ENCODE measurements at places on chromosomes 6 and 20.

DNA sequence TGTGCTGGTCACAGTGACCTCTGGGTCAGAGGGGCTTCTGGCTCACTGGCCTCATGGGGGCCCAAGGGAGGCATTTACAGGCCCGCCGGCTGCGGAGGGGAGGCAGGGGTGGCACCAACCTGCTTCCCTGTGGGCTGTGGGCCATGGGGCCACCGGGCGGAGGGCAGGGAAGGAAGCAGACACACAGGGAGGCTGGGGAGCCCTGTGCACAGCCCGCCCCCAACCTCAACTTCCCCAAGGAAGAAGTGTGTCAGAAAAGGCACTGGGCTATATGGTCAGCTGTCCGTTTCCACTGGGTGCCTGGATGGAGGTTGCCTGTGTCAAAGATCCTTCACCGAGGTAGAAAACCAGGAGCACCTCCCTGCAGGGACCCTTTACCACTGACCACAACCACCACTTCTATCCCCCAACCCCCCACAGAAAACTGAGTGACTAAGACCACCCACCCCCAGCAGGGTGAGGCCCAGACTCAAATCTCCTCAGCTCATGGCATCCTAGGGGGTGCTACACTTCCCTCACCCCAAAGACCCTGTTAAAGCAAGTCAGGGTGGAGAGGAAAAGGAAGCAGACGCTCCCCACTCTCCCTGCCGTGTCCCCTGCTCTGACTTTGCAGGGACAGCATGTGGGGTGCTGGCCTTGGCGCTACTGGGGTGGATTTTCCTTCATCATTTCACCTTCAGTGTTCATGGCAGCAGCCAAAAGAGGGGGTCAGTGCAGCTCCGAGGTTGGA lies 5.6 kb downstream of the CST3 start:
- DNase-seq: no peak

- no peak for DNase-seq
These were observed 198.5 kb upstream of the RSPO3 start for GRCh38 chr6:126919947-126920346.

DNA sequence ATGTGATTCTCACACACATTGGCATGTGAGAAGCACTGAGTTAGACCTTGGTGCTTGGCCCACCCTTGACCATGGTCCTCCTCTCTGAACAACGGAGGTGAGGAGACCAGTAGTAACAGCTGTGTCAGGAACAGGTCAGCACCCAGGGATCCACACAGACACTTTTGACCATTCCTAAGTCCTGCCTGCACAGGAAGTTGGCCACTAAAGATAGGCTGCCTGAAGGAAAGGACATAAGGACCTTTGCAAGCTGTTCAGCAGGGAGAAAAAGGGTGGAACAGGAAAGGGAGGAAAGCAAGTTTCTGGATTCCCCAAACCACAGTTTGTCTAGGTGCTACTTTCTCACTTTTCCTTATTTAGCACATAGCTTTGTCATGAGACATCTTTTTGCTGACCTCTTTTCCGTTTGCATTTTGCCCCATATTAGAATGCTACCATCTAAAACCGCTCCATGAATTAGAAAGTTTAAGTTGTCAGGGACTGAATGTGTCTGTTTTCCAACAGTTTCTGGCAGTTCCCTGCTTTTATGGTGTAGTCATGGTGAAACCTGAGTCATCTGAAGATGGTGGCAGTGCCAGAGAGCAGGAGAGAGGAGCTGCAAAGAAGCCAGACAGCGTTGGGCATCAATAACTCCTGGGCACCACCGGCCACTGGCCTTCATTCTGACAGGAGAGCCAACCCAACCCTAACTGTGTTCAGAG lies 1.1 kb upstream of the CD109 start:
- no peak for DNase-seq

GRCh38 chr6:111565326-111566221 lies 40.1 kb downstream of the TRAF3IP2 start:
- DNase-seq: no peak

GRCh38 chr6:26520237-26520849 lies 17.8 kb upstream of the HMGN4 start:
- no peak for DNase-seq

- no peak for DNase-seq
These were observed 374 bp upstream of the SERINC1 start for GRCh38 chr6:122472022-122472340.

- DNase-seq: no peak
These were observed 29.3 kb downstream of the CST8 start for GRCh38 chr20:23520185-23520584.

DNA sequence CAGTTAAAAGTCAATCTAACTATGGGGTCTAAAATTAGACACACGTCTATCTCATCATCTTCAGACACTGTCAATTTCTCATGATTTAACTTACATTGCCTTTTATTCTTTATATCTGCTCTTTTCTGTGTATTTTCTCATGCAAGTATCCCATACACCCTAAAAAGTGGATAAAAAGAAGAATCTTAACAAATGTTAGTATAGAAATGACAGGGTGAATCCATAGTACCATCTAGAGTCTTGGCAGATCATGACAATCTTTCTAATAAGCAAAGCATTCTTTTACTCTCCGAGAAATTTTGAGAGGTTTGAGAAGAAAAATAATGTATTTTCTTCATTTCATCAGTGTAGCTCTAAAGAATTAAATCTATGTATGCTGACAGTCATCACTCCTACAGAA lies 382.7 kb downstream of the C6orf118 start:
- DNase-seq: no peak

DNA sequence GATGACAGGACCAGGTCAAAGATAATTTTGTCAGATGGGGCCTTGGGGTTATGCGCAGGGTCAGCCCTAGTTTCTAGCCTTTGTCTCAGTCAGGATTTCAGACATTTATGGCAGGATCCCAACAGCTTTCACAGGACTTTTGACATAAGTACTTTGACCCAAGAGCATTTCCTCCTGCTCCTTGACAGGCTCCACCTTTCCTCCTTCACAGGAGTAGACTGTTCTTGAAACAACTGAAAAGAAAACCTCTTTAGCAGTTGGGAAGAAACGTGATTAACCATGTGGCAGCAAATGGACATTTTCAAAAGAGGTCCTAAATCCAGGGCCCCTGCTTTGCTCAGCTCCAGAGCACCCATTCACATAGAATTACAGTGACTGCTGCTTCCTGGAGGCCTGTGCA lies 120.4 kb upstream of the MAP3K7 start:
- DNase-seq: no peak

GRCh38 chr6:142819603-142820337 lies 125.2 kb downstream of the HIVEP2 start:
- no peak for DNase-seq

DNA sequence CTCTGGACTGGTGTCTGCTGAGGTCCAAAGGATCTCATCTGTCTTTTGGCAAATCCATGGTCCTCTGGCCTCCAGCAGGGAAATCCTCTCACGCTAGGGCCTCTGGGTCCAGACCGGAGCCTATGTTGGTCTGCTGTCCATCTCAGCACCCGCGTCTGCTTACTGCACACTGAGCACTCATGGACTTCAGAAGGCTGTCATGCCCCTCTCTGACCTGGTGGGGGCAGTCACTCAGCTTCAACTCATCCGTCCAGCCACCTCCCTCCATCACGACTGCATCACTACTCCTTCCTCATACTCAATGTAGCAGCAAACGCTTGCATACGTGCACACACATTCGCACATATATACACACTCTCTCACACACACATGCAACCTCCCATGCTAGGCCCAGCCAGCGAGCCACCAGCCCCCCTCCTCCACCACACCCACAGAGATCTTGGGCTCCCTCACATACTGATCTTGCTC lies 33.3 kb downstream of the GABRR2 start:
- no peak for DNase-seq

All from stimulated activated CD8-positive, alpha-beta memory T cell treated with anti-CD3 and anti-CD28 coated beads, Interleukin-4, amount 100 ng/mL, for 1 hour (primary cell).